Neural cell (in vitro differentiated cells): ENCODE measurements at places on chromosomes 7 and 10. TPM values are rescaled to one million over a fixed set of nuclear protein-coding genes. Genes with fewer than 3 reads are reported as not detected.

The PRSS37 gene
- polyA plus RNA-seq = not detected in 2 replicates

The VPS37D gene
- 52.7 and 56.3 TPM in 2 replicates for polyA plus RNA-seq

The FAM237B gene
- not detected in 2 replicates for polyA plus RNA-seq

The ADCY1 gene
- 14.8 and 18.7 TPM in 2 replicates for polyA plus RNA-seq

The GRM3 gene
- 15.9 TPM in 2 replicates for polyA plus RNA-seq

The HMX3 gene
- polyA plus RNA-seq = not detected in 2 replicates

The GIMAP6 gene
- polyA plus RNA-seq = not detected in 2 replicates

The C1GALT1 gene
- 13.9 and 25.0 TPM in 2 replicates for polyA plus RNA-seq

The SLC18A3 gene
- not detected in 2 replicates for polyA plus RNA-seq

The LIPF gene
- not detected in 2 replicates for polyA plus RNA-seq

The SFTPA2 gene
- polyA plus RNA-seq = 0.48 TPM in 1 of 2 replicates, not detected in the other

The LRMDA gene
- 5.6 and 8.4 TPM in 2 replicates for polyA plus RNA-seq

The TMED4 gene
- polyA plus RNA-seq = 158 and 202 TPM in 2 replicates

The PLEKHS1 gene
- not detected in 2 replicates for polyA plus RNA-seq

The GARIN1A gene
- 1.7 and 2.8 TPM in 2 replicates for polyA plus RNA-seq

The GLRX3 gene
- 118 and 170 TPM in 2 replicates for polyA plus RNA-seq

The TMEM130 gene
- polyA plus RNA-seq = 9.0 and 12.3 TPM in 2 replicates

The DGKI gene
- polyA plus RNA-seq = 15.7 and 15.8 TPM in 2 replicates

The FAM185A gene
- 14.6 and 26.3 TPM in 2 replicates for polyA plus RNA-seq

The MEST gene
- 136 and 153 TPM in 2 replicates for polyA plus RNA-seq

The VGF gene
- 36.8 and 39.3 TPM in 2 replicates for polyA plus RNA-seq

The FAM13C gene
- polyA plus RNA-seq = 89.3 and 92.7 TPM in 2 replicates

The SLC39A12 gene
- not detected in 2 replicates for polyA plus RNA-seq

The CYP3A7 gene
- polyA plus RNA-seq = not detected in 2 replicates

The IL15RA gene
- not detected in 2 replicates for polyA plus RNA-seq

The TEX47 gene
- polyA plus RNA-seq = not detected in 2 replicates

The STEAP1B gene
- 0.51 TPM in 1 of 2 replicates, not detected in the other for polyA plus RNA-seq

The WDR86 gene
- 45.6 and 46.2 TPM in 2 replicates for polyA plus RNA-seq

The FGL2 gene
- 0.10 and 0.22 TPM in 2 replicates for polyA plus RNA-seq

The INHBA gene
- 0.19 and 0.30 TPM in 2 replicates for polyA plus RNA-seq

The CTAGE8 gene
- not detected in 2 replicates for polyA plus RNA-seq

The FOXI2 gene
- not detected in 2 replicates for polyA plus RNA-seq

The TLX1 gene
- polyA plus RNA-seq = not detected in 2 replicates
